Endothelial cell of umbilical vein (primary cell): ENCODE measurements at places on chromosomes 6 and 20. TPM values are rescaled to one million over a fixed set of nuclear protein-coding genes. Genes with fewer than 3 reads are reported as not detected.

GRCh38 chr6:84161190-84161589 lies 66.3 kb downstream of the CEP162 start:
- DNase-seq: peak; percentile 34

Gene TREM2
- not detected in 2 replicates for total RNA-seq

Gene OGFR
- 35.1 and 44.0 TPM in 2 replicates for total RNA-seq

DNA sequence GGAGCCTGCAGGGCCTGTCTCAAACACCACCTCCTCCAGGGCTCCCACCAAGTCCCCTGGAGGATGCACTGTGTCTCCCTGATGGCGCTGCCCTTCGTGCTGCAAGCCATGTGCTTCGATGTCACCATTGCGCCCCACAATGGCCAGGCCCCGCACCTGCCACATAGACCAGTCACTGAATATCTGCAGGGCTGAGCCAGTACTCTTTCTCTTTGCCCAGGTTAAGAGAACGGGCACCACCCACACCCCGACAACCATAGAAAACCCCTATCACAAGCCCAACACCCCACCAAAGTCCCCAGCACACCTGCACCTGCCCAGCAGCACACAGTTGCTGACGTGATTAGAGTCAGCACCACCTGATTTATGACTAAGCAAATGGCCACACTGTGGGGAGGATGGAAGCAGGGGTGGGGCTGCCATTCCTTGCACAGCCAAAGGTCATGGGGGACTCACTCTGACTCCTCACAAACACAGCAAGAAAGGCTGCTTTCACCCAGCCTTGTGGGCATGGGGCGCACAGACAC lies 104.3 kb downstream of the SLC23A2 start:
- DNase-seq: no peak

GRCh38 chr6:157428427-157429202 lies 47.6 kb downstream of the ZDHHC14 start:
- no peak for DNase-seq

Gene ELOVL2
- total RNA-seq: not detected in 2 replicates

- no peak for DNase-seq
These were observed 6.4 kb downstream of the CNKSR3 start for GRCh38 chr6:154504102-154504501.

DNA sequence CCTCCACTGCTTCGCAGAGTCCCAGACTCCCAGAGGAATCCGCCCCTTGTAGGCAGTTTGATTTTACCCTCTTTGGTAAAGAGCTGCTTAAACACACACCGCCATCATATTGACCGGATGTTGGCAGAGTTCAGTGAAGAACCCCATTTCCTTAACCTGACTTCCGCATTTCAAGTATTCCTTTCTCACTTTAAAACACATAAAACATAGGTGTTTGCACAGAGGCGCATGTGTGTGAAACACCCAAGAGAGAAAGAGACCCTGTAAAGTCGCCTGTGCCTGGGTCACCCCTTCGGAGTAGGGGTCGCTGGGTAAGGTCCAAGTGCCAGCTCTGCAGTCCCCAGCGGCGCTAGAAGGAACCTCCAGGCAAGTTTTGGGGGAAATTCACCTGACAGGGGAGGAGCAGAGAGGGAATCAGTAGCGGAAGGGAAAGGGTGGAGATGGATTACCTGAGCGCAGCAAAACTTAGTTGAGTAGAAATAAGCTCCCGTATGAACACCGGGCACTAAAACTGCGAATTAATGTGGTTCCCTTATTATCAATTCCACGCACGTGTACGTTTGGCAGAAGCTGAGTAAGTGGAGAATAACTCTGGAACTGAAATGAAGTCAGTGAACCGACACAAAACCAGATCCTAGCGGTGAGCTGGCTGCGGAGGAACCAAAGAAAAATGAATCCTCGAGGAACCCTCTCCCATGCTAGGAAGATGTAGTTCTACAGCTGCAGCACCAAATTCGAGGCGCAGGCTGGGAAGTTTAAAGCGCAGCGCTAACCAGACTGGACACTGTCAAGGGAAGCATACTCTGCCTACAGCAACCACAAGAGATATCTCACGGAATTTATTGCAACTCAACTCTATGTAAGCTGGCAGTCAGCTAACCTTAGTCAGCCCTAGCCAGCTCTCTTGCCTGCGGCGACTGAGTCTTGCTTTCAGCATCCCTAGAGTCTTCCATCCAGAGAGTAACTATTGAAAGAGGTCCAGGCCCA lies 3.5 kb upstream of the HTR1B start:
- no peak for DNase-seq

DNA sequence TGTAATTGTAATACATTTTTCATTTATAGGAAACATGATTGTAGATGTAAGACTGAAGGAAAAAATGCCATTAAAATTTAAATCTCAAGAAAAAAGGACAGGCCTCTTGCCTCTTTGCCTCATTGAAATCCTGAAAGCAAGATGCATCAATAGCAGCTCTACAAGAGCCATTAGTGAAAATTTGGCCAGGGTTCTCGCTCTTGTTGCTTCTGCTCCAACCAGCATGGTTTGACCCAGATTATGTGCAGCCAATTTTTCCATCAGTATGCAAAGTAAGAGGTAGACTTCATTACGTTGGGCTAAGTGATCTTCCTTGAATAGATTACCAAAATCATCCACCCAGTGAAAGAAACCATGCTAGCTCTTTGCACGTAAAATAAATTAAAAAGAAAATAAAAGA lies 106.6 kb downstream of the SGK1 start:
- no peak for DNase-seq

Gene RAMACL
- total RNA-seq: 4.0 and 5.3 TPM in 2 replicates

Gene TRIM10
- not detected in 2 replicates for total RNA-seq

- DNase-seq: no peak
These were observed 104.8 kb upstream of the EYA4 start for GRCh38 chr6:133136177-133136880.

DNA sequence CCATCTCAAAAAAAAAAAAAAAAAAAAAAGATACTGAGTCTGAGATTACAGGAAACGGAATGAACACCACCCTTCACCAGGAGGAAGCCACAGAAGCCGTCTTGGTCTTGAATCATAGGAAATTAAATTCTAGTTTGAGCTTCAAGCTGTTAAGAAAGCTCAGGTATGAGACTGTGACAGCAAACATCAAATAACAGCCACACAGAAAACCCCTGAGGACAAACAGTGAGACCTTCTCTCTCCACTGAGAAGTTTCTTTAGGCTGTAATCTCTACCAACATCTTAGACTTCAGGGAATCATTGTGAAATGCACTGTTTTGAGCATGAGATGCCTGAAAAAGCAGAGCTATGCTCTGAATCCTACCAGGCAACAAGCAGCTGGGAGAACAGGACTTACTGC lies 30.8 kb downstream of the PDE10A start:
- DNase-seq: peak; percentile 6

DNA sequence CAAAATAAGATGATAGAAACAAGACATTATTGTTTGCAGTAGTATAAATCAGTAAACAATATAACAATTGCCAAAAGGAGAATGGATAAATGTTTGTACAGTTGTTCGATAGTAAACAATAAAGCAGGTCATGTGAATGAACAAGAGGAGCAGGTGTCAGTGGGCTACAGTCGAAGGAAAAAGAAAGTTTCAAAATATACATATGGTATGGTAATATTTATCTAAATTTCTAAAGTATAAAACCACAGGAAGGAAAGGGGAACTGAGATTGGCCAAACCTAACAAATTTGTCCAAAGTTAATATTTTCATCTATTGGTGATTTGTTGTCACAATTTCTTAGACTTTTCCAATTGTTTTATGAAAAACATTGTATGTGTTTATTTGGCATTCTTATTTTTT lies 110.9 kb downstream of the SH3BGRL2 start:
- DNase-seq: no peak

Gene ERVFRD-1
- total RNA-seq: not detected in 2 replicates
